Activated CD4-positive, alpha-beta T cell treated with anti-CD3 and anti-CD28 coated beads, Interleukin-2, amount 50 U/mL, for 1 hour (primary cell): ENCODE measurements at places on chromosomes 4 and X.

- no peak for DNase-seq
Observed at GRCh38 chr4:115054836-115055235, 58.6 kb downstream of the NDST4 start.

DNA sequence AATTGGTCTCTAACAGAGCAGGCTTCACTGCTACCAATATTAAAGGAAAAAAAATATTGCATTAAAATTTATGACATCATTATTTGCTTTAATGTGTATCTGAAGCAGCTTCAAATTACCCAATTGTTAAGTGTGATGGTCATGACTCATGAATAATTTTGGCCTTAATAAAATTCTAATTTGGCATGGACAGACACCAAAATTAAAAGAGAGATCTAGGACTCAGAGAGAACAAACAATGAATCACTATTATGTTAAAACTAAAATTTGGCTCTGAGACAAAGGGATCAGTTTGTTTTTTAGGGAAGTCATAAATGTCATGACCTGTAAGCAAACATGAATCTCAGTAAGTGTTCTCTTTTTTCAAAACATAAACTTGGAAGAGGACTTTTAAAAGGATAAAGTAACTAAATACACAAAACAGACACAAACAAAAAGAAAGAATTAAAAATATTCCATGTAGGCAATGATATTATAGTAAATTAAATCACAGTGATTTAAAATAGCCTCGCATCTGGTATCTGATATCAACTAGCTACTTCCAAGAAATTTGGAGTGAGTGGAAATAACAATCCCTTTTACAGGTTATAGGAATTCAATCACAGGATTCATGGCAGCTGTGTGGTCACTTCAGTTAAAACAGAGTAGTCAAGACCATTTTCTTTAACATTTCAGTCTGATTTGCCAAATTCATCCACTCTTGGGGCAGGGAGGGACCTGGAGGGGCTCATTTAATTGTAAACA is 11.6 kb downstream of the VEGFC start:
- DNase-seq = no peak

- DNase-seq = no peak
Observed at GRCh38 chrX:68939868-68940267, 111.0 kb downstream of the EFNB1 start.

GRCh38 chr4:8547108-8547911 is 32.9 kb upstream of the GPR78 start:
- no peak for DNase-seq

DNA sequence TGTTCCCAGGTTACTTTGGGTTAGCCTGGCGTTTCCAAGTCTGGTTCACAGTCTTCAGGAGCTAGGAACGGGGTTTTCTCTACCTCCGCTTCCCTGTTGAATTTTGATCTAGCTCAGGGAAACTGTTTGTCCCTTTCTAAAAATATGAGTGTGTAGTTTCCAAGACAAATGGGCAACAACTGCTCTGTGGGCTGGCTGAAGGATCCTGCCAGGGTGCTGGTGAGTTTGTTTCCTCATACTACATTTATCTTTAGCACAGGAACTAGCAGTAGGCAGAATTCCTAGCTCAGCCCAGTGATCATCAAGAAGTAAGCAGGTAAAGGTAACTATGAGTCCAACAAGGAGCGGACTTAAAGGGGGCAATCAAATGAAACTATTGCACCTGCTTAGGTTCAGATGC is 13.3 kb upstream of the FAM47E start:
- DNase-seq = no peak

DNA sequence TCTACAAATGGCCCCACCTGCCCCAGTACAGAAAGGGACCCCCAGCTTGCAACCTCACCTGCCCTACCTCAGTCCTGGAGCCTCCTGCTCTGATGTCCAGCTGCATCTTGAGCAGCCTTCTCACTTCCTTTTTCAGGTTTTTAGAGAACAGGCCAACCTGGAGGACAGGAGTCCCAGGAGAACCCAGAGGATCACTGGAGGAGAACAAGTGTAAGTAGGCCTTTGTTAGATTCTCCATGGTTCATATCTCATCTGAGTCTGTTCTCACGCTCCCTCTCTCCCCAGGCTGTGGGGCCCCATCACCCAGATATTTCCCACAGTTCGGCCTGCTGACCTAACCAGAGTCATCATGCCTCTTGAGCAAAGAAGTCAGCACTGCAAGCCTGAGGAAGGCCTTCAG is 3.6 kb downstream of the MAGEA11 start:
- no peak for DNase-seq

DNA sequence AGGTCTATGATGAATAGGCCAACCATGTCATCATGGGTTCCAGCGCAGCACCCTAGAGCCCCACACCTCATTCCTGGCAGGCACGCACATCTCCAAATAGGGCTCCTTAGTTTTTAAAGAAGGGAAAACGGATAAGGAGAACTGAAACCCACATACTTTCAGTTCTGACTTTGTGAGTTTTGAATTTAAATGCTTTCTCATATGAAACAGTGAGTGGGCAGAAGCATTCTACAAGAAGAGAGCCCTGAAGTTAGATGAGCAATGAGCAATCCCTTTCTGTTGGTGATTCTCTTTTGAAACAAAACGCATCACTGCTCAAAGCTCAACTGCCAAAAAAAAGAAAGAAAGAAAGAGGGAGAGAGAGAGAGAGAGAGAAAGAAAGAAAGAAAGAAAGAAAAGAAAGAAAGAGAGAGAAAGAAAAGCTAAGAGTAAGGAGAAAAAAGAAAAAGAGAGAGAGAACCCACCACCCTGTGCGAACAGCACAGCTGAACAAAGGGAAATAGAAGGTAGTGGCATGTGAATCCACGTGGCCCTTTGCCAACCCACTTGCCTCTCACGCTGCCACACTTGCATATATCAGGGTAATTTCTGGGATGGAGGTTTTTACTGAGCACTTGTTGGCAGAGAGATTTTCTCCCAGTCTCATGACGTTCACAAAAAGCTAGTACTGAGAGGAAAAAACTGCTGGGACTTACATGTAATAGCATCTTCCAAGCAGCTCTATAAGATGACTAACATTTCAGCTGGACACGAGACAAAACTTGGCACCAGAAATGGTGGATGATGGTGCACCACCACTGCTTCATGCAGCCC is 31.0 kb downstream of the TMSB4X start:
- no peak for DNase-seq

DNA sequence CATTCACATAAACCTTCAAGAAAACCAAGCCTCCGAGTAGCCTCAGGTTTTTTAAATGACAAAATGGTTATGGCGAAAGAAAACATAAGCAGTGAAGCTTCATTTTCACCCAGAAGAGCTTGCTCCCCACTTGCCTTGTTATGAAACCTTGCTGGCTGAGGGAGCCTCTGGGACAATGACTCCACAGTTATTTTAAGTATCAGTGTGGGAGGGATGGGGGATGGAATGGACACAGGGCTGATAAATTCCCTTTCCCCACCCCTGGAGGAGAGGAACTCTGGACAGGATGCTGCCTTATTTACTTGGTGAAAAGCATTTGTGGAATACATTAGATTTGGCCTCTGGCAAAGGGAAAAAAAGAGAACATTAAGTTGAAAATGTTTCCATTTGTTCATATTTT is 220.7 kb upstream of the CNKSR2 start:
- no peak for DNase-seq
